DMS153 (cell line): ENCODE measurements at places on chromosomes 1 and 21.

- DNase-seq: no peak
Measured at GRCh38 chr1:13662493-13662892, 37.5 kb upstream of the PRDM2 start.

GRCh38 chr1:60620087-60620486 is 462.3 kb upstream of the NFIA start:
- DNase-seq: no peak

DNA sequence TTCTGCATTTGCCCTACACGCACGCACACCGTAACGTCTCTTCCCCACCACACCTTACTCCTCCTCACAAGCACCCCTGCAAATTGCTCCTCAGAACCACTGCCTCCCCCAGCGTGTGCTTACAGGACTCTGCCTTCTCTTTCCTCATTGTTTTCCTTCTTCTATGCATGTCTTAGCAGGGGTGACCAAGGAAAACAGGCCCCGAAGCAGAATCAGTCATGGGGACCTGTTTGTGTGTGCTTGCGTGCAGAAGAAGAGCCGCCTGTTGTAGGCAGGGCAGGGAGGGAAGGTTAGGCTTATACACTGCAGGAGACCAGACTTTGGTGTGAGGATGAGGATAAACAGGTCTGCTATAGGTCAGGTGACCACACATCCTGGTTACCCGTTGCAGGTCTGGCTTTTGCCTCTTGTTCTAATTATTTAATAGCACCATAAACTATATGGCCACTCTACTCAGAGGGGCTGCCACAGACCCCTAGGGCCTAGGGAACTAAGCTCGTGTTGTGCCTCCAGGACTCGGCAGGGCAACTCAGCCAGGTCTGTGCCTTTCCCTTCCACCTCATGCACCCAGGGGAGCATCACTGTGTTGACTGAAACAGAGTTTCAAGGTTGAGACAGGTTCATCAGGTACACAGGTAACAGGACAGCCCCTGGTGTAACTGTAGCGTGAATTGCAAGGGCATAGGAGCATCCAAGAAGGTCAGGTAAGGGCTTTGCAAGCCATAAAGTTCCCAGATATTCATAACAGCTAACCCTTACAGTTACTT is 60.8 kb upstream of the EPS8L3 start:
- DNase-seq: no peak

- DNase-seq: no peak
Measured at GRCh38 chr21:43275421-43276211, 106.8 kb downstream of the CRYAA start.

- no peak for DNase-seq
Measured at GRCh38 chr1:7915826-7916500, 24.7 kb downstream of the TNFRSF9 start.

- no peak for DNase-seq
Measured at GRCh38 chr1:218369688-218370511, 24.8 kb downstream of the TGFB2 start.

DNA sequence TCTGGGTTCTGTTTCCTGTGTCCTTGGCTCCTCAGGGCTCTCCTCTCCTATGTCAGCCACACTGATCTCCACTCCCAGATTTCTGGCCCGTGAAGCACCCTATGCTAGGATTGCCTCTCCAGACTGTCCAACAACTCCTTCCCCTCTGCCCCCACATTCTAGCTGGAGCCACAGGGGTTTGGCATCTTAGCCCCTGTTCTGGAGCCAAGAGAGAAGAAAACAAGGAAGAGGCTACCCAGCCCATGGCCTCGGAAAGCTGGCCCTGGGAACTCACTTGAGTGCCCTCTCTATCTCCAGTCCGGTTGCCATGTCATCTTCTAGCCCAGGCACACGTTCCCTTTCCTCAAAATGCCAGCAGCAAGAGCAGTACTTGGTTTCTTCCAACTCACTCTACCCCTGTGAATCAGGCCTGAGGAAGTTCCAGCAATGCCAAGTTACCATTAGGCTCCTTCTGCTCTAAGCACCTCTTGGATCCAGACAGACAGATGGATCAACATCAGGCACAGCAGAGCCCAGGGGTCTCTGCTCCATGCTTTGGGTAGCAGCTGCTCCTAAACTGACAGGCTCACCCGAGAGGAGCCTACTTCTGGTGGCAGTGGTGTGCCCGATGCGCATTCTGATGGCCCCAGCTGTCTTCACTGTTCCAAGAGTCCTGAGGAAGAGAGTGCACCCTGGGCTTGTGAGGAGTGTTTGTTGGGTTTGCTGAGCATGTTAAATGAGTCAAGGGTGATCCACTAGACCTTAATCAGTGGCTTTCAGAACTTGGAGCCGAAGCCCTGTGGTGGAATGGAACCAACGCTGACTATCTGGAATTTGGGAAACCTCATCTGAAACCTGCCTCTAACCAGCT is 11.6 kb upstream of the GPR61 start:
- no peak for DNase-seq

DNA sequence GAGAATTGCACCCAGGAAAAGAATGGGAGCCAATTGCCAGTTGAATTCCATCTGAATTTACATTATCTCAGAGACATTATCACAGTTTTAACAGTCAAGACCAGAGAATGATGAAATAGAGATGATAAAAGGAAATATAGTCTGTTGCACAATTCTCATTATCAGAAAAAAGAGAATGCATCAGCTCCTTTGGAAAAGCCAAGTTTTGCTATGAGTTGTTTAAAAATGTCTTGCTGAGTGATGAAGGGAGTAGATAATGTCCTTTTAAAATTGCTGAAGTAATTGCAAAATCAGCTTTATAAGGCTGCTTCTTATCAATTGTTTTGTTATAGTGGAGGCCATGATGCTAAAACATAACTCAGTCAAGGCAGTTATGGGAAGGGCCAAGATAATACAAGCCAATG is 37.9 kb upstream of the EEIG2 start:
- DNase-seq: no peak

GRCh38 chr21:41900401-41900800 is 21.3 kb upstream of the PRDM15 start:
- no peak for DNase-seq

DNA sequence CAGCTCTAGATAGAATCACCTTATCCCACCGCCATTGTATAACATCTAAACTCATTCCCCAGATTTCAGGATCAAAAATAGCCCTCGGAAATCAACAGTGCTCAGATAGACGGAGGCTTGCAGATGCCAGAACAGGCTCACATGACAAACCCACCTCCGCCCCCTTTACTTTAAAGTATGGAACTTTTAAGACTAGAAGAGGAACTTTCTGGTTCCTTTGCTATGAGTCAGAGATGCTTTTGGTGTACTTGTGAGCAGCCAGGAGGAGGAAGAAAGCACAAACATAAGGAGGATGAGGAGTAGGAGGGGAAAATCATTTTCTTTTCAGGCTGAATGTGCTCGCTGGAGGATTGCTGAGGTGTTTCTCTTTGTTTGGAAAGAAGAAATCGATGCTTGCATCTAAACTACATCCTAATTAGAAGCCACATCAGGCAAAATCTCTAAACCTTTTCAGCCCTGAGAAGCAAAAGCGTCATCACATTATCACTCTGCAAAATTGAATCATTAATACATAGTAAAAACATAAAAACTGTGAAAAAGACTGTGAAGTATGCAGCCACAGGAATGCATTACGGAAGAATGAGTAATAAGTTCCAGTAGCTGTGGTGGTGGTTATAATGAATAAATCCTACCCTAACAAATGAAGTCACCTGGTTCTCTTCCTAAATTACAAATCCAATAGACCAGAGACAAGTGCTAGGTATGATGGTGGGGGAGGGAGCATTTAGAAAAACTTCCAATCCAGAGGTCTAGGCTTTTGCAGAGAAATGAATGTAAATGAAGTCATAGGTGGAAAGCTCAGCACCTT is 251.3 kb downstream of the KCNH1 start:
- DNase-seq: no peak

DNA sequence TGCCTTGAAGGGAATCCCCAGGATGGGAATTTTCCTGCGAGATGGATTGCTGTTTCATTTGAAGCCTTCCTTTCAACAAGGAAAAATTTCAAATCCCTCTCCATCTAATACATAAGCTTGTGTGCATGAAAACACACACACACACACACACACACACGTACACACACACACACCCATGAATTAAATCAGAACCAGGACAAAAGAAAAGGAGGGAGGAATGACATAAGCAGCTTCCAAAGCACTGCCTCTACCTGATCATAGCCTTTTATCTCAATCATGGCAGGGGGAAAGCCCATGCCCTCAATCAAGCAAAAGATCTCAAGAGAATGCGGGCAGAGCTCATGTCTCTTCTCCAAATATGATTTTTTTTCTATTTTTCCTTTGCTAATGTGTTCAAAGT is 139.7 kb downstream of the SLC44A5 start:
- DNase-seq: no peak

DNA sequence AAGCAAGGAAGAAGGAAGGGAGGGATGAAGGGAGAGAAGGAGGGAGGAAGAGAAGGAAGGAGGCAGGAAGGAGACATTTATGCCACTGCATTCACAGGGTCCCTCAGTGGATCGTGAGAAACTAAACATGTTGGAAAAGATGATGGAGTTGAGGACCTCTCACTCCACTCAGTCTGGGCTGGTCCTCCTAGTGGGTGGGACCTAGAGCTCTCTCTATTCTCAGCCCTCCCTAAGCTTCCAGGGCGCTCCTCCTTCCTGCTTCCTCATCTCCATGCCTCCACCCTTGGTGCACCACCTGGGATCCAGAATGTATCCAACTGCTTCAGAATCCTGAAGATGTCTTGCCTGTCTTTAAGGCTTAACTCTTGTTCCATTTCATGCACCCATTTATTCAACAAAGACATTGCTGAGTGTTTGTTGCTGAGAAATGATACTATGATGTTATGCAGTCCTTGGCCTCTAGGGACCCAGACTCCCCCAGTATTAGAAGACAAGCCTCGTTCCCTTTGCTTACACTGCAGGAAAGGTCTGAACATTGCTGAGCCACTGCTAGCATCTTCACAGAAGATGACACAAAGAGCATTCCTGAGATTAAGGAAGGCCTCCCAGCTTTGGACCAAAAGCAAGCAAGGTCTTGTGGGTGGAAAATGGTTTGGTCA is 88.5 kb downstream of the BEND5 start:
- peak; percentile 19 for DNase-seq

GRCh38 chr1:203278082-203278884 is 27.0 kb upstream of the BTG2 start:
- peak; percentile 85 for DNase-seq

DNA sequence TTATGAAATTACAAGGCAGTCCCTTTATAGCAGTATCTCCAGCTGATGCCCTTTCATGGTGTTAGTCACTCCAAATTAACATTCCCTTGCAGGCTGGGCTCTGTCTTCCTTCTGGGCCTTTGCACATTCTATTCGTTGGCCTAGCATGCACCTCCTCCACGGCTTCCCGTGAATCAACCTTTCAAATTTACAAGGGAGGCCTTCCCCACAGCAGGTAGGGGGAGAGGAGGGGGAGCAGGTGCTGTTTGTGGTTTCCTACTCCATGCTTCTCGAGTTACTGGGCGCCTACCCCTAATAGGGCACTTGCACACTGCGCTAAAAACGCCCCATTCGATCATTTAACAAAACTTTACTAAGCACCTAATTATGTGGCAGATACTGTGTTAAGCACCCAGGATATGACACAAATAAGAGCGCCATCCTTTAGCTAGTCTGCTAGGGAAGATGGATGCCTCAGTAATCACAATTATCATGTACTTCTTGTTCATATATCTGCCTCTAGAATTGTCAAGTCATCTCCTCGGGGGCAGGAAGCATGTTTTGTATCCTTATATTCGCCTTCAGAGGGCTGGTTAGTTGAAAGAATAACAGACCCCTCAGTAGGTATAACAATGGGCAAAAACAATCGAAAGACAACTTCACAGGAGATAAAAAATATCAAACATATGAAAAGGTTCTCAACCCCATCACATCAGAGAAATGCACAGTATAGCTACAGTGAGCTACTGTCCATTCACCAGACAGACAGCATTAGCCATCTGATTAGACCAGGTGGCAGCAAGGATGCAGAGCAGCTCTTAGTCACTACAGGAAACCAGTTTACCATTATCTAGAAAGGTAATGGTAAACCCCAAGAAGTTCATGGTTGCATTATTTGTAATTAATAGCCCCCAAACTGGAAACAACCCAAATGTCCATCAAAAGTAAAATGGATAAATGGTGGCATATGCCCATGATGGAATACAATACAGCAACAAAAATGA is 1.7 kb upstream of the ADAR start:
- DNase-seq: peak; percentile 60

- DNase-seq: peak; percentile 91
Measured at GRCh38 chr1:232012773-232013386, 386.3 kb downstream of the DISC1 start.
